G401 (cell line): ENCODE measurements at places on chromosomes 2 and 18. TPM values are rescaled to one million over a fixed set of nuclear protein-coding genes. Genes with fewer than 3 reads are reported as not detected.

DNA sequence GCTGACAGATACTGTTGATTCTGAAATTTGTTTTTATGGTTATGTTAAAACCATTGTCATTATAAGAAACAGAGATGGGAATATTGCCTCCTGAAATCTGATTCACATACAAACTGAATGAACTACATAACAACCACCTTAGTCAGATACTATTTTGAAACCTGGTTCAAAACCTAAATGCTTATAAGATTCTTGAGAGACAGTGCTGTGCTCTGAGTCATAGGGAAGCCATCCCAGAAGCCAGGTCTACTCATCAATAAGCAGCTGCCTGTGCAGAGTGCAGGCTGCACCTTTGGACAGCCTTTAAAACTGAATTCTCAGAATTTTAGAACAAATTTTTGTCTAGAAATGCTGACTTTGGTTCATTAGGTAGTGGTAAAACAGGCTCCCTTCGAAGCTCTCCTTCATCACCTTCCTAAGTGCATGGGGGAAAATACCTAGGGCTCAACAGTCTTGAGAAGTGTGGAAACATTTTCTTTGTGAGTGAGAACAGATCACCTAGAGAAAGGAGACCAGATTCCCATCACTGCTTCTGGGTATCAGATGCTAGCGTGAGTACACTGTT, at the start of gene SERPINB7:
SERPINB7 (plus strand) TSS at position 253 of the 565 bp plus-strand sequence. CDS start 6,955 bp downstream, outside the sequence.
- DNase-seq, result no peak

Gene TMEM247
- total RNA-seq, result not detected in 2 replicates

DNA sequence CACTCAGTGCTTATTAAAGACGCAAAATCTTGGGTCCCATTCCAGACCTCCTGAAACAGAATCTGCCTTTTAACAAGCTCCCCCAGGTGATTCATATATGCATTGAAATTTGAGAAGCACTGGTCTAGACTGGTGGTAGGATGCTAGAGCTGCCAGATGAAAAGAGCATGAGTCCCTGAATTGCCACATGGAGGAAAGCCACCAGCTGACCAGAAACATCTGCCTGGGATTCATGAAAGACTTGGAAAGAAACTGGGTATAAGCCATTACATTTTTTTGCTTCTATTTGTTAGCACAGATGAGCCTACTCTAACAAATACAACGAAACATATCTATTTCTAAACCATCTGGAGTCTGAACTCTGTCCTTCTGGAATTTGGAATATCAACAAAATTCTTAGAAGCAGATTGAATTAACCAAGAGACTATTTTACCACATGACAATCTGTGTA, 228.9 kb downstream of the RBM43 start:
- no peak for DNase-seq

DNA sequence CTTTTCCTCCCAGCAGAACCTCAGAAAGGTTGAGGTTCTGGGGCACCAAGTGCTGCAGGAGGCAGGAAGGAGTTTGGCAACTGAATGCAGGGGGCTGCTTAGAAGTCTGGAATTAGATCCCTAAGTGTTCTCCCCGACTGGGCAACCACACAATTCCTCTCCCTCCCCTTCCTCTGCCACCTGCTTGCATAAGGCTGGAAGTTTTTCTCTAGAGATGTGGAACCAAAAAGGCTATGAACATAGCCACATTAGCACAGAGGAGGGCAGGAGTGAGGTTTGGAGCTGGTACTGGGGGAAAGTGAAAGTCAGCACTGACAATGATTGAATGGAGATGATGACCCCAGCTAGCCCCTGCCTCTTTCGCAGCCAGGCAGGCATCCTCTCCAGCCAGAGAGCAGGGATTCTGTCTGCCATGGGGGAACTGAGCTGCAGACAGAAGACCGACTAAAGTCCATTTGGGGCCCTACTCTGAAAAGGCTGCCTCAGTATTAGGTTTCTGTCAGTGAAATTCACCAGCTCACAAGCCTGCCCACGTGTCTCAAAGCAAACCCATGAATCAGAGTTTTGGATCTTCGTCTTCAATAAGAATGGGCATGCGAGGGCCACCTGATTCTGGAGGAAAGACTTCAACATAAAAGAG, 87.9 kb upstream of the ITGA6 start:
- no peak for DNase-seq

- no peak for DNase-seq
Observed at GRCh38 chr2:191927991-191928390, 81.1 kb upstream of the CAVIN2 start.

DNA sequence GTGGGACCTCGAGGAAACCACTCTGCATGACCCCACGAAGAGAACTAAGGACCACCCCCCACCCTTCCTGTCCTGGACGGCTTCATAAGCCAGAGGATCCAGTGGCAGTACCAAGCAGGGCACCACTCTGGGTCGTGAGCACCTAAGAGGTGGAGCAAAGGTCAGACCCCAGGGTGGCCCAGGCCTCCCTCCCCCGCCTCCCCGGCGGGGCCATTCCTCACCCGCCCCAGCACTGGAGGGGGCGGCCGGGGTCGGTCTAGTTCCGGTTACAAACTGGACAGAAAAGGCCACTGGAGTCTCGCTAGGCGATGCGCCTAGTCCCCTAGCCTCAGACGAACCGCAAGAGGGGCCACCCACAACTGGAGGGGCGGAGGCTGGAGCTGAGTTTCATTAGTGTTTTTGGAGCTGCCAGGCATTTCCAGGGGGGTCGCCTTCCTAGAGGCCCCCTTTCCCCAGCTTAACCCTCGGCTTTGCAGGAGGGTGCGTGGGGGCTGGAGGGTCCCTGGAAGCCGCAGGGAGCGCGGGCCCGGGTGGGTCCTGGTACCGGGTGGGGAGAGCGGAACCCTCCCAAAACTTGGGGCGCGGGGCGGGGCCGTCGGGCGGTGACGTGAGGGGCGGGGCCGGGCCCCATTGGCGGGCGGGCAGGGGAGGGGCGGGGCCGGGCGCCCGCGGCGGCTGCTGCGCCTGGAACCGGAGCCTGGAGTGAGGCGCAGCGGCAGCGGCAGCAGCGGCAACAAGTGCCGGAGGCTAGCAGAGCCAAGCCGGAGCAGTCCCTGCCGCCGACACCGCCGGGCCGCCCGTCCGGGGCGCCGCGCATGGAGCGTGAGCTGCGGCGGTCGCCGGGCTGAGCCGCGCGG, at the start of gene B3GNT2:
B3GNT2 (plus strand) TSS at position 695 of the 857 bp plus-strand sequence. CDS start 26,106 bp downstream, outside the sequence.
- peak; percentile 25 for DNase-seq

Gene BCL2
- 9.9 and 18.2 TPM in 2 replicates for total RNA-seq
